Fibroblast of skin of abdomen (primary cell): ENCODE measurements at places on chromosomes 2 and 18.

DNA sequence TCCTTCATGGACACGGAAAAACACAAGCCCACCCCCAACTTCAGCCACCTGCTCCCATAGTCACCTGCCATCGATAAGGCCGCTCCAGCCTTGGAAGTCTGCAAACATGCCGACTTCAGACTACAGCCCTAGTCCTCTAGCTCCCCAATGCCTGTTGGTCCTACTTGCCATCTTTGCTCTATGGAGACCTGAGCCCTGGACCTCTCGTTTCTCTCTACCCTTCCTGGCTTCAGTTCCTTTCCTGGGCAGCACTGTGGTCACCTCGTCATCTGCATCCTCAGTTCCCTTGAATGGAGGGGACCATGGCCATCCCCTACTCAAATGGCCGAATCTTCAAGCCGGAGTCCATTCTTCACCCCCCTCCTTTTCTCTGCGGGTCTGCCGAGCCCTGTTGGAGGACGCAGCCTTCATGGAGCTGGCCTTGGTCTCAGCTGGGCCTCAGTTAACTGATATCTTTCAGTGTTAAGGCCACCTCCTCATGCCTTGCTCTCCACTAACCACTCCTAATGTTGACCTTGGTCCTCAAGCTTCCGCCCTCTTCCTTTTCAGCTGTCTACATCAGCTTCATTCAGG lies 47.7 kb upstream of the GBX2 start:
- DNase-seq = no peak

GRCh38 chr2:148658807-148659722 lies 14.5 kb downstream of the EPC2 start:
- no peak for DNase-seq

DNA sequence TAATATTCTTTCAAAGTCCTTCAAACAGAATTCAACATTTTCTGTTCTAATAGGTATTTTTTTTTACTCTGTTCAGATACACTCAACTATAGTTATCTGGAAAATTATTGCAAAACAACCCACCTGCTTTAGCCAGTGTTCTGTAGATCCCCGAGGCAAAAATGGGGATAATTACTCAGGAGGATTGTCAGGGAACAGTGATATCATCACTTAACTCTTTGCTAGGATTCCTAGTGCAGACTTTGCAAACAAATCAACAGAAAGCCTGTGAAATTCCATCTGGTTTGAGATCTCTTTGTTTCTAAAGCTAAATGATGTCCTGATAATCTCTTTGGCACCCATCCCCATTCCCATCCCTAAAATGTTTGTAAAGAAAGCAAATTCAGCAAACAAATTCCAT lies 413.6 kb upstream of the MEIS1 start:
- no peak for DNase-seq

- peak; percentile 77 for DNase-seq
Observed at GRCh38 chr2:8543383-8544170, 138.3 kb upstream of the ID2 start.

DNA sequence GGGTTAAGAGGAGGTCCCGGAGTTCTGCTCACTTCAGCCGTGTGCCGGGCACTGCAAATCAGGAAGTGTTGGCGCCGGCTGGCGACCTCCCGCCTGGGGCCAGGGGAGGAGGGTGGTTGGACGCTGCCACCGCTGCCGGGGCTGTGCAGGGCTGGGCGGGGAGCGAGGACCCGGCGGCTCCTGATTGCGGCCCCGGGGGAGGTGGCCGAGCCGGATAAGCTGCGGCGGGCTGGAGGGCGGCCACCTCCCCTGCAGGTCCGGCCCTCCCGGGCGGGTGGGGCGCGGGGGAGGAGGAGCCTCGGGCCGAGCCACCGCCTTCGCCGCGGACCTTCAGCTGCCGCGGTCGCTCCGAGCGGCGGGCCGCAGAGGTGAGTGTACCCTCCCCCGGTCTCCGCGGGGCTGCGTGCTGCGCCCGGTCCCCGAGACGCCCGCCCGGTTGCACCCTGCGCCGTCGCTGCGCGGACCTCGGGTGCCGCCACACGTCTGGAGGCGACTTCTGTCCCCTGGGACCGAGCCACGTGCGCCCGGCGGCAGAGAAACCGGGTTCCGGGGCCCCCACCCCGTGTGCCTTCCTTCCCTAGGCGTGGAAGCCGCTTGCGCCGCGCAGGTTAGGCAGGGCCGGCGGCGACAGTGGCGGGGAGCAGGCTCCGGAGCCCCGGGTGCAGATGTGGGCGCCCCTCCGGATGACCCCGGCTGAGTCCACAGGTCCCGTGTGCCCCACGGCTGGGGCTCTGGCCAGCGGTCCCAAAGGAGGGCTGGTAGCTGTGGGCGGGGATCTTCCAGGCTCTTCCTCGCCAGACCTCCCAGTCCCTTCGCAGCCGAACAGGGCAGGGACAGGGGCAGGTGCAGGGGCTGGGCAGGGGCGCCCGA lies at the start of gene STEAP3:
STEAP3 (plus strand) TSS at position 314 of the 870 bp plus-strand sequence. CDS start 7,179 bp downstream, outside the sequence.
- peak; percentile 60 for DNase-seq

DNA sequence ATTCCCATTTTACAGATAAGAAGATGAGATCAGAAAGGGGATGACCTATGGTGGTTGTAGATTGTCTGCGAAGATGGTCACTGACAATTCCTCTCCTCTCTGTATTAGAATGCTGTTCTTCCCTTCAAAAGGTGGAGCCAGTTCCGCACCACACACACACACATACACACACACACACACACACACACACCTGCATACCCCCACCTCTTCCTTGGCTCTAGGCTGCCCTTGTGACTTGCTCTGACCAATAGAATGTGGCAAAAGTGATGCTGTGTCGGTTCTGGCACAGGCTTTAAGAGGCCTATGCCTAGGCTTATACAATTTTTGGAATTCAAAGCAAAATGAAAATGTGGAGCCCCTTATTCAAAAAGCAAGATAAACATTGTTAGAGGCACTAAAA lies 88.0 kb downstream of the ZFP36L2 start:
- no peak for DNase-seq

DNA sequence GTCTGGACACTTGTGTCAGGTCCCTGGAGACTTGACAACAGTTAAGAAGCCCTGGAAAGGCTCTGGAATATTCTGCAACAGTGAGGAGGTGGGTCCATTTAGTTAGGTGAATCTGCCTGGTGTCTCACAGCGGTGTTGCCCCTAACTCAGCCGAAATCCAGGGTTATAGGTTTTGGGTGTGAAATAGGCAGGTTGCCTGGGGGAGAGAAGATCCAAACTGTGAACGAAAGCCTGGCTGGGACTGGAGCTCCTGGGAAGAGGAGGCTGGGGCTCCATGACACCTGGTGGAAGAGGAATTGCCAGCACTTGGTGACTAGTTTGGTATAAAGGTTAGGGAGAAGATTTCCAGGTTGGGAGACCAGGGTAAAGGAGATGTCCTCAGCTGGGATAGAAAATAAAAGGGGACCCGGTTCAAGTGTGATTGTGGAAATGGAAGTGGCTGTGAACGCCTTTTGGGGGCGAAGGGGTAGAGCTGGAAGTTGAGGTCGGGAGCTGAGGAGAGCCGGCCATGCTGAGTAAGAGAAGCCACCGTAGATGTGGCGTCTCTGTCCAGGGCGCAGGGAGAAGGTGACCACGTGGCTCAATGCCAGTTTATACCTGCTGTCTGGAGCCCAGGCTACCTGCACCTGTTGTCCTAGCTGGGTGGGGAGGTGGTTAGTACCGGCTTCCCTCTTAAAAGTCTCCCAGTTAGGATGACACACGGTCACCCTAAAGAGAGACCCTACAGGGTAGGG lies 3.0 kb upstream of the GAREM2 start:
- DNase-seq = no peak

DNA sequence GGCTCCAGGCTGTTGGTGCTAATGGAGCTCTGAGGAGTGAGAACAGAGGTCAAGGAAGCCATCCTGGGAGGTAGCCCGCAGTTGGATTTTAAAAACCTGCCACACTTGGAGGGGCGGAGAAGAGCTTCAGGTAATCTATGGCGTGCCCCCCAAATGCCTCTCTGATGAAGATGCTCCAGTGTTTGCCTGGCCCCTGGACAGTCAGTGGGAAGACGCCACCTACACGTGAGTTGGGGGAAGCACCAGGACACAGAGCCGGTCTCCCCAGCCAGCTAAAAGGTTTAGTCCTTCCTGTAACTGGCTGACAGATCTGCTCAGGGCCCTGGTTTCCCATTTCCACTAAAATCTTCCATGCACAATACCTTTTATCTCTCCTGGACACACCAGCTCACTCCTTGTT lies 225.0 kb downstream of the TTC32 start:
- no peak for DNase-seq
